ENCODE measurements at places on chromosomes 7 and 10. TPM values are rescaled to one million over a fixed set of nuclear protein-coding genes. Genes with fewer than 3 reads are reported as not detected.

- no peak for DNase-seq
Measured at GRCh38 chr7:134779741-134780065, 269 bp downstream of the CALD1 start.

GRCh38 chr7:42495256-42495655 is 258.2 kb upstream of the GLI3 start:
- DNase-seq = no peak

DNA sequence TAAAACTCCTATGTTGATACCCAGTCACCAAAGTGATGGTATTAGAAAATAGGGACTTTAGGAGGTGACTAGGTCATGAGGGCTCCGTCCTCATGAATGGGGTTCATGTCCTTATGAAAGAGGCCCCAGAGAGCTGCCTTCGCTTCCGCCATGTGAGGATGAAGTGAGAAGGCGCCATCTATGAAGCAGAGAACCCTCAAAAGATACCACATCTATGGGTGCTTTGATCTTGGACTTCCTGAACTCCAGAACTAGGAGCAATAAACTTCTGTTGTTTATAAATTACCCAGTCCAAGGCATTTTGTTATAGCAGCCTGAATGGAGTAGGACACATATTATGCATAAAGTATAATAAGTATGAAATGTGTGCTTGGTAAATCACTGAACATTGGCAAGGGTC is 8.1 kb upstream of the PDSS1 start:
- no peak for DNase-seq

GRCh38 chr10:63666836-63667383 is 145.7 kb downstream of the REEP3 start:
- peak; percentile 52 for DNase-seq

DNA sequence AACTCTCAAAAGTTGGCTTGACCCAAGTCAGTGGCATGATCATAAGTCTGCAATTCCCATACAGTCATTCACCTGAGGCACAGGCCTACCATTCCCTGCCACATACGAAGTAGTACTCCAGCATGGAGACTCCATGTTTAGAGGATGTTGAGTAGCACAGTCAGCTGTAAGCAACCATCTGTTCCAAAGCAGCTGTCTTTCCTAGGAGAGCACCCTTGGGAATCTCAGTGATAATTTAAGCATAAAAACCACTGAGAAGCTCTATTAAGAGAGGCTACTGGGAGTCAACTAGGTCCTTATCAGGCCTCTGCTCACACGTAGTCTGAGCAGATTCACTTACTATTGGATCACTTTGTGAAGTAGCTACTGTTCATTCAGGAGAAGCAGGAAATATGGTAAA is 61.6 kb upstream of the UNC5B start:
- DNase-seq = no peak

- peak; percentile 5 for DNase-seq
Measured at GRCh38 chr10:47354165-47354564, 6.0 kb downstream of the RBP3 start.

DNA sequence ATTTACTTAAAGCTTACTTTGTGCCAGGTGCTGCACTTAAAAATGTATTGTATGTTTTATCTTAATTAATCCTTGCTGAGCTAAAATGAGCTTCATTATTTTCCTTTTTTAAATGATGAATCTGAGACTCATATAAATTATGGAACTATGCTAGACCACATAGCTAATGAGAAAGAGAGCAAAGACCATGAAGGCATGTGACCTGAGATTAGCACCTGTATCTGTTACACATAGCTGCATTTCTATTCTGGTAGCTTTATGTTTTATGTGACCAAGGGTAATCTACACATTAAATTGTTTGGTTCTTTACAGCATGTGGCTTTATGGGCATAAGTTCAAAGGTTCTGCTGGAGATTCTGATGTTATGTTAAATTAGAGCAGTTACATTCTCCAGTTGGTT is 839.1 kb upstream of the SORCS1 start:
- no peak for DNase-seq

DNA sequence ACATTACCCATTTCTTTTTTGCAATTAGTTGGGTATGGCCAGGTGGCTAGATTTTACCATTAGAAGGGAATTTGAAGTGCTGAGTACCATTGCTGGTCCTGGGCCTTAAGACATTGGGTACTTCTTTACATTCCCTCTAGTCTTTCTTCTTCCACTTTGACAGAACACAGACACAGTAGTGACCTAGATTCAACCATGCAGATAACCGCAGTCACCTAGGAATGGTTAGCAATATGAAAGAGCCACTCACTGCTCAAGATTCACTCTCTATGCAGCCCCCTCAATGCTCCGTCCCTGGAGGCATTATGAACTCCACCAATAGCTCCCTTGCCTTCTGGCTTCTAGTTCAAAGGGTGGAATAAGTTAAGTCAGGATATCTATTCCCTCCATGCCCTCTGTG is 16.2 kb upstream of the PON1 start:
- no peak for DNase-seq

GRCh38 chr10:33041783-33042437 is 83.9 kb upstream of the ITGB1 start:
- DNase-seq = no peak

GRCh38 chr7:132646052-132646451 is 69.8 kb upstream of the PLXNA4 start:
- DNase-seq = no peak

- no peak for DNase-seq
Measured at GRCh38 chr10:70295321-70295720, 11.5 kb upstream of the NPFFR1 start.

DNA sequence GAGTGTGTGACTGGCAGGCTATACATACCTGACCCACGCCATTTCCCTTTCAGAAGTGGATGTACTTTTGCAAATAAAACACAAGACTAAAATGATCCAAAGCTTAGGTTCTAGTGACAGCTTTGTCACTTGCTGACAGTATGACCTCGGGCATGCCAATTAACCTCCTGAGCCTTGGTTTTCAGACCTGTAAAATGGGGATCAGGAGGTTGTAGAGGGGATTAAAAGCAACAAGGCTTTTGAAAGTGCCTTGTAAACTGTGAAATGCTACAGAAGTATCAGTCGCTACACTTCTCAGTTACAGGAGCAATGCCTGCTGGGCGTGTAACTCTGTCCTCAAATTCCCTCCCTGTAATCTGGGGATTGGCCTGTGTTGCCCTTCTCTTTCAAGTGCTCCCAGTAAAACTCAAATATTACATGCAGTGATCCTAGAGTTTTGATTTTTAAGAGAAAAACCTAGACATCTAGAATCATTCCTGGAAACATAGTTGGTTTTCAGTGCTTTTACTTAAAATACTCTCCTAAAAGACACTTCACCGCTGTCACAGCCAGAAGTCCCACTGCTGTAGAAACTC is 8.8 kb upstream of the GRB10 start:
- peak; percentile 52 for DNase-seq

GRCh38 chr10:29623797-29624196 is 11.0 kb downstream of the SVIL start:
- DNase-seq = no peak

DNA sequence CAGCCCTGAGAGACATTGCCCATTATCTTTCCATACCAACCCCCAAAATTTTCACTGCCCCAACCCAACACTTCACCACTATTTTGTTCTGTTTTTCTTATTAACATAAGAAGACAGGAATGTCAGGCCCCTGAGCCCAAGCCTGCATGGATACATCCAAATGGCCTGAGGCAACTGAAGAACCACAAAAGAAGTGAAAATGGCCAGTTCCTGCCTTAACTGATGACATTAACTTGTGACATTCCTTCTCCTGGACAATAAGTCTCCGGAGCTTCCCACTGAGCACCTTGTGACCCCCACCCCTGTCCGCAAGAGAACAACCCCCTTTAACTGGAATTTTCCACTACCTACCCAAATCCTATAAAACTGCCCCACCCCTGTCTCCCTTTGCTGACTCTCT is 1076.4 kb upstream of the GHITM start:
- DNase-seq = no peak

DNA sequence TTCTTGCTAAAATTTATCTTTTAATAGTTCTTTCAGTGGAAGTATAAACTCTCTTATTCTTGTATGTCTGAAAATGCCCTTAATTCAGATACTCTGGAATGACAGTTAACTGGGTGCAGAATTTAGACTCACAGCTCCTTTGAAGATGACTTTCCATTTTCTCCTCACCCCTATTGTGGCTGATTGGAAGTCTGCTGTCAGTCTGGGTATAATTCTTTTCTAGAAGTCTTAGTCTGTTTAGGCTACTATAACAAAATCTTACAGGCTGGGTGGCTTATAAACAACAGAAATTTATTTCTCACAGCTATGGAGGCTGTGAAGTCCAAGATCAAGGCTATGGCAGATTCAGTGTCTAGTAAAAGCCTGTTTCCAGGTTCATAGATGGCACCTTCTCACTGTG is 145.2 kb upstream of the GDF10 start:
- no peak for DNase-seq

DNA sequence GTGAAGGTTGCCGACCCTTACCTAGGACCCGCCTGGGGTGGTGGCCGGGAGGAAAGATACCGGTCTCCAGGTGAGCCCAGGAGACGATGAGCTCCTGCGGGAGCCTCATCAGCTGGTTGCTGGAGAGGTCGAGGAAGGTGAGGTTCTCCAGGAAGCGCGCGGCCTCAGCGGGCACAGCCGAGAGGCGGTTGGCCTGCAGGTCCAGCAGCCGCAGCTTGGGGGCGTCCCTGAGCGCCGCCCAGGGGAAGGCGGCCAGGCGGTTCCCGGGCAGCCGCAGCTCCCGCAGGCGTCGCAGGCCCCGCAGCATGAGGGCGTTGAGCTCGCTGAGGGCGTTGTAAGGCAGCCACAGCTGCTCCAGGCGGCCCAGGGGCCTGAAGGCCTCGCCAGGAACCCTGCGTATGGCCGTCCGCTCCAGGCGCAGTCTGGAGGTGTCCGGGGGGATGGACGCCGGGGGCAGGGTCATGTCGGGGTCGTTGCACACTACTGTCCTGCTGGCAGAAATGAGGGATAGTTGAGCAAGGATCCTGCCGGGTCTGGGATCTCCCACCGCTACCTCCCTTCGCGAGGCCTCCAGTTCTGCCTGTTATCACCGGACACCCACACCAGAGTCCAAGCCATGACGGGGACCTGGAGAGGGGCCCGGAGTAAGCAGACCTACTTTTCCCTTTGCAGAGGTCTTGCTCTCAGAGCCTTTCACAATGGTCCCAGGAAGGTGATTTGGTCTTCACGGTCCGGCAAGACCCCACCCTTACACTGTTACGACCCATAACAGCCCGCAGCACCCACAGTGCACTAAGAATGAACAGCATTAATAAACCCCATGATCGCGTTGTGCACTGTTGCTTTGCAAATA is 3.9 kb downstream of the LRIT1 start:
- DNase-seq = no peak

- no peak for DNase-seq
Measured at GRCh38 chr7:91358303-91358702, 94.1 kb downstream of the FZD1 start.

- peak; percentile 69 for DNase-seq
Measured at GRCh38 chr7:139734395-139734794, 43.4 kb downstream of the HIPK2 start.

GRCh38 chr10:26647602-26648244 is 49.8 kb upstream of the PDSS1 start:
- DNase-seq = no peak

Gene ETV1
- 30.3 TPM for total RNA-seq

Gene SPDYE1
- total RNA-seq = not detected

Gene NPFFR1
- 1.2 TPM for total RNA-seq

Gene HPS1
- 12.8 TPM for total RNA-seq

Gene SLC16A9
- 2.4 TPM for total RNA-seq

Gene KCND2
- 3.4 TPM for total RNA-seq

Gene ABCB1
- total RNA-seq = 8.7 TPM

Measured in umbilical cord (tissue), 2 donors.